ENCODE measurements at places on chromosomes 16 and 17.

- no peak for DNase-seq
These were observed 1.7 kb upstream of the LMF1 start for GRCh38 chr16:972316-973002.

GRCh38 chr16:11691771-11692170, 23.5 kb downstream of the SNN start:
- no peak for DNase-seq

DNA sequence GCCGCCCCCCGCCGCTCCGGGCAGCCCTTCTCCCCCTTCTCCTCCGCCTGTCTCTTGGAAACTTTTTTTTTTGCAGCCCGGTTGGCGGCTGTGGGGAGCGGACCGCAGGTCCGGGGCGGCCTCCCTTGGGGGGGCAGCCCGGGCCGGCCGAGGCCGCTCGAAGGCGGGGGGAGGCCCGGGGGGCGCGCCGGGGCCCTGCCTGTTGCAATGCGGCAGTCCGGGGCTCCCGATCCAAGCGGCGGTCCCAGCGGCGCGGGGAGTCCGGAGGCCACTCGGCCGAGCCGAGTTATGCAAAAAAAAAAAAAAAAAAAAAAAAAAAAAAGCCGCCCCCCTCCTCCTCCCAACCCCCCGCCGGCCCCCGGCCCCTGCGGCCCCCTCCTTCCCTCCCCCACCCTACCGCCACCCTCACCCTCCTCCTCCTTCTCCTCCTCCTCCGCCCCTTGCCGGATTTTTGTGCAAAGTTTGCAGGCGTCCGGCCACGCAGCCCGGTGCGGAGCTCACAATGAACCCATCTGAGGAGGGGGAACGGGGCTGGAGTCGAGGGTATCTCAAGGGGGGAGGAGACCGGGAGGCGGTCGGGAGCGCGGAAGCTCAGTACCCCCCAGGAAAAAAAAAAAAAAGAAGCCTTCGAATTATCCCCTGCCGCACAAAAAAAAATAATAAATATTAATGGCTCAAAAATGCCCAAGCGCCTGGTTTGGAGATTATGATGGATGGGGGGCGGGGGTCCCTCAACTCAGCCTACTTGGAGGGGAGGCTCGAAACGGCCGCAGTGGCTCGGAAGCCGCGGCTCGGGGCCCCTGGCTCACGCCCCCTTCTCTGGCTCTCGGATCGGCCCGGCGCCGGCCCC, at the start of gene ZNF423:
Gene ZNF423 (minus strand): TSS at position 291 of the 850 bp plus-strand sequence. CDS start 338 bp downstream, outside the sequence.
- no peak for DNase-seq

DNA sequence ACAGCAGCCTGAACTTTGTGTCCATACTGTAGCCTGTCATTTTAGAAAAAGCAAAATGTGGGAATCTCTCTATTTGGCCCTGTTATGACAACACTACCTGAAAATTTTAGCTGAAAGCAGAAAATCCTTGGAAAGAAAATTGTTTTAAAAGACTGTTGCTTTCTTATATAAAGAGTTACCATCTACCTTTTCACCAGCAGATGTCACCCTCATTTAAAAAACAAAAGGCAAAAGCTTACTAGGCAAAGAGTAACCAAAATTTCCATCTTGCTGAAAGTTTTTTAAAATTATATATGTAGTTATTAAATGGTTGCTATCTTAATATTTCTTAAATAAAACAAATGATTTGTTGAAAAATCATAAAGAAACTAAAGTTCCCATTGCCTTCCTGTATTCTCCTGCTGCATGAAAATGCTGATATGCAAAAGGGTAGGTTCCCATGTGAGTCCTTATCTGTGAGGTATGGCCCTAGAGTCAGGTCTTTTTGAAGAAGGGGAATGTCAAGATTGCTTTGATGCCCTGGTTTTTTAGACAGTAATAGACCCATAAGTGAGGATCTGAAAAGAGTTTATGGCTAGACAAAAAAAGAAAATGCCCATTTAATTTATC, 61.0 kb downstream of the TNRC6C start:
- DNase-seq, result no peak

DNA sequence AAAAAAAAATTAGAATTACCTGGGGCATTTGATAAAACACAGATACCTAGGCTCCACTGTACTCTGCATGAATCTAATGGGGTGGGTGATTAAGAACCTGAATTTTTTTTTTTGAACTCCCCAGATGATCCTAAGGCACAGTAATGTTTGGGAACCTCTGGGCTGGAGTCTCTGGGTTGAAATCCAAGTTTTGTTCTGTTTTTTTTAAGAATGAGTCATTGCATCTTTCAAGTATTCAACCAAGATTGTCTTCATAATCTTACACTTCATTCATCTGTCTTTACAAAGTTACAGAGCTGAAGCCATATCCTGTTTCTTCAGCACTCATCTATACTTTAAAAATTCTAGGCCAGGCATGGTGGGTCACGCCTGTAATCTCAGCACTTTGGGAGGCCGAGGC, 52.6 kb downstream of the PIGL start:
- no peak for DNase-seq

- DNase-seq, result no peak
These were observed 670.4 kb downstream of the TOX3 start for GRCh38 chr16:51876601-51876875.

DNA sequence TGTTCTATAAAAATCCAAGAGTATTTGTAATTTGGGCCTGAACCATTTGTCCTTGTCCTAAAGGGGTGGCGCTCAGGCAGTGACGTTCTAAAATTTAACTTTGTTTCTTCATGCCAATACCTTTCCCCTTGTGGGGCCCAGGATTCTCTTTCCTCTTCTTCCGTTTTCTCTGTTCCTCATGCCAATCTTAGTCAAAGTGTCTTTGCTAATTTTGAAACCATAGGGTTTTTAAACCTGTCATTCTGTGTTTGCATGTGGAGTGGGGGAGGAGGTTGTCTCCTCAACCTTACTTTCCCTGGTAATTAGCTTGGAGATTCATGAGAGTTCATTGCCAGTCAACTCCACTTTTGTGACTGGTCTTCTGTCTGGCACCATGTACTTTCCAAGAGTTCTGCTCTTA, 337.1 kb downstream of the MAF start:
- no peak for DNase-seq

All from SW 1271 (cell line).